Activated gamma-delta T cell (primary cell): ENCODE measurements at places on chromosomes 7 and 10.

GRCh38 chr10:298033-298432 is 162.8 kb downstream of the ZMYND11 start:
- no peak for DNase-seq

DNA sequence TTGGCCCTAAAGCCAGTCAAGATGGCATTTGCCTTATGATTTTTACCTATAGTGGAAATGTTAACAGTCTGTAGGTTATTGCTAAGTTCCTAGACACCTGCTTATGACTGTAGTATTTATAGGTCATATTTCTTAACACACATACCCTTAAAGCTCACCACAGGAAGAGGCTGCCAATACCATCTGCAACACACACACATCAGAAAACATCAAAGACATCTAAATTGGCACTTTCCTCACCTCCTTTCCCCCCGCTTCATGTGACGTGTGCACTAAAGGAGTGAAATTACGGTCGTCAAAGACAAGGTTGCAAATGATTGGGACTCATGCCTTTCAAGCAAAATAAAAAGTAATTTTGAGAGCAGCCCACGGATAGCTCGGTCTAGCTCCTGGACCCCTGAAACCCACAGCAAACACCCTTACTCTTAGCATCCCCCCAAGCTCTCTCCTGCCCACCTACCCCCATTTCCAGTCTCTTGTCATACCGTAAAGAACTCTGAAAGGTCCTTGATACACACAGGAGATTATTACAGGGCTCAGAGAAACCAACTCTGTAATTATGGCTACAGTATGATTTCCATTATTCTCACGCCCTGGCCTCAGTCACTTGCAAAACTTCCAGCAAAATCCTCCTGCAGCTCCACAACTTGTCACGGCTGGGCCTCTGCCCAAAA is 90.5 kb downstream of the PLXNA4 start:
- DNase-seq: no peak

DNA sequence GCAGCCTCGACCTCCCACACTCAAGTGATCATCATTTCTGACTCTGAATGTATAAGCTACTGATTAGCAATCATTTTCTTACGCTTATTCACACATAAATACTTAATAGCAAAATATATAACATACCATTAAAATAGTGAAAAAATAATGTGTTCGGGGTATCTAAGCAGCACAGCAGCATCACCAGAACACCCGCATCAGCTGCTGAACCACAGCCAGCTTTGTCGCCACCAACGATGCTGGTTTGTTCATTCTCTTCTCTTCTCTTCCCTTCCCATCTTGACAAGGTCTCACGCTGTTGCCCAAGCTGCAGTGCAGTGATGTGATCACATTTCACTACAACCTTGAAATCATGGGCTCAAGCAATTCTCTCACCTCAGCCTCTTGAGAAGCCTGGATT is 425.1 kb upstream of the LRGUK start:
- no peak for DNase-seq

GRCh38 chr7:50330696-50331095 is 26.2 kb downstream of the IKZF1 start:
- no peak for DNase-seq

GRCh38 chr7:28532181-28532580 is 119.9 kb downstream of the CREB5 start:
- DNase-seq: no peak

DNA sequence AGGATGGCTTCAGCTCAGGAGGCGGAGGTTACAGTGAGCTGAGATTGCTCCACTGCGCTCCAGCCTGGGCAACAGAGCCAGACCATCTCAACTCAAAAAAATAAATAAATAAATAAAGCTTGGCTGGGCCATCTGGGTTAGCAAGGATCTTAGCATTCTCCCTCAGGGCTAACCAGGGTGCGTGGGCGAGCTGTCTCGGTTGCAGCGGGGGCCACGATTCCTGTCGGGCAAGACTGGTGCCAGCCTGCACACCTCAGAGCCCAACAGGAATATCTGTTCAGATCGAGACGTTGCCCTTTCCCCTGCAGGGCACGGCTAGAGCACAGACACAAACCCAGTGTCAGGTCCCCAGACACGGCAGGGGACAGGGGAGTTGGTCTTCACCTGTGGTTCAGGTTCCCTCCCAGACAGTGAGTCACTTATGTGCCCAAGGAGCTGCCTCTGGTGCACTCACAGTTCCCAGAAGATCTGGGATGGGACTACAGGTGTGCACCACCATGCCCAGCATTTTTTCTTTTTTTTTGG is 75.5 kb upstream of the GTF2I start:
- DNase-seq: no peak

- DNase-seq: no peak
Observed at GRCh38 chr10:128934492-128934891, 532.5 kb upstream of the MGMT start.

- no peak for DNase-seq
Observed at GRCh38 chr10:71550628-71551027, 153.9 kb downstream of the CDH23 start.

GRCh38 chr7:20816372-20816959 is 29.8 kb upstream of the SP8 start:
- DNase-seq: no peak

DNA sequence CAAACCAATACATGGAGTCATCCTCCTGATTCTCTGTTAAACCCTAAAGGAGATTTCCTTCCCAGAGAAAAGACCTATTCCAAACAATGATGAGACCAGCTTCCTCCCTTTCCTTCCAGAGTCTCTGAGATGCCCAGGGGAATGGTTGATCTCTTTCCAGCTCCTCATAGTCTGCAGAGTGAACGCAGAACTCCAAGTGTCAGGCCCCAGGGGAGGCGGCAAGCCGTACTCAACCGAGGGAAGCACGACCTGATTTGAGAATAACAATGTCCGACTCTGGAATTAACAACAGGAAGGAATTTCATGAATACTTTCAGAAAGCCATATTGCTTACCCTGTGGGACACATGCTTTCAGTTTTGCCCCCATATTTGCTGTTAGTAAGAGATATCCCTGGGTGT is 241.7 kb upstream of the GLI3 start:
- no peak for DNase-seq

- no peak for DNase-seq
Observed at GRCh38 chr10:49277973-49278372, 21.0 kb upstream of the C10orf71 start.

DNA sequence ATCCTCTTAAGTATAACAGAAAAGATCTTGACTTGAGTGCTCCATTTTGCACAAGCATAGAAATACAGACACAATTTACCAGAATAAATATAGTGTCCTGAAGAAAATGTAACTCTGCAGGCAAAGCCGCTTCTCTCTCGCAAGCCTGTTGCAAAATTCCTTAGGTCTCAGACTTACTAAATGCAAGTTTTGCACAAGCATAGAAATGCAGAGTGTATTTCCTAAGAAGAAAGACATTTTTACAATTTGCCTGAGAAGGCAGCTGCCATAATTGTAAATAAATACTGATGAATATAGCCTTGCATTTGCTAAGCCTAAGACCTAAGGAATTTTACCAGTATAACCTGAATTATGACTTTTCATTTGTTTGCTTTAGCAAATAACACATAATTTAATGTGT is 67.1 kb downstream of the AGMO start:
- DNase-seq: no peak

DNA sequence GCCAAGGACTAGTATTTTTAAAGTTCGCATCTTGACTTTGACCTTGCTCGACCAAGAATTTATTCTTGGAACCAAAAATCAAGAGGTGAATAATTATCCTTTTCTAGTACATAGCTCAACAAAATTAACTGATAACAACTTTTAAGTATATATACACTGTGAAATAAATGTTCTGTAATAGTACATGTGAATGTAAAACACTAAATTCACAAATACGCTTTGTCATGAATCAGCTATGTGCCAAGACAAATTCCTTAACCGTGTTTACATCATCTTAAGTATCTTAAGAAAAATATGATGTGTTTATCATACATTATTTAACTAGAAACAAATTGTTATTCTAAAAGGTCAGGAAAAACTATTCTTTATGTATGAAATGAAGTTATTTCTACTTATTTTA is 83.3 kb downstream of the CUL2 start:
- no peak for DNase-seq

- no peak for DNase-seq
Observed at GRCh38 chr7:85019176-85019575, 167.7 kb downstream of the SEMA3D start.

GRCh38 chr10:93154531-93154930 is 80.8 kb downstream of the CYP26A1 start:
- DNase-seq: no peak

DNA sequence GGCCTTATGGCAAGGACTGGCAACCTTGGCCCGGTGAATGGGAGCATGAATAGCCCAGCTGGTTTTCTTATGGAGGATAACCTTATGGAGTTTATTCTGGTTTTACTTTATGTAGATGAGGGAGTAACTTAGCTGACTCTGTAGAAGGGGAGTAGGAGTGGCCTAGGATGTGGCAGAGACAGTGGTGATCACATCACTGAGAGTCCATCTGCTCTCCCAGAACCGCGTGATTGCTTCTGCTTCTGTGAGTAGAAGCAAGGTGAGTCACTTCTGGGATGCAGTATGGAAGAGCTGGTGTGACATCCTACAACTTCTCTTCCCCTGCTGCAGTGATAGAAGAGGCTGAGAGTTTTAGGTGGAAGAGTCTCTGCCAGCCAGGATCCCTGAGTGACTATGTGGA is 129.2 kb downstream of the RPS24 start:
- no peak for DNase-seq

GRCh38 chr10:26840938-26841732 is 19.6 kb downstream of the ABI1 start:
- no peak for DNase-seq

- no peak for DNase-seq
Observed at GRCh38 chr7:32066441-32066840, 3.8 kb downstream of the PDE1C start.

DNA sequence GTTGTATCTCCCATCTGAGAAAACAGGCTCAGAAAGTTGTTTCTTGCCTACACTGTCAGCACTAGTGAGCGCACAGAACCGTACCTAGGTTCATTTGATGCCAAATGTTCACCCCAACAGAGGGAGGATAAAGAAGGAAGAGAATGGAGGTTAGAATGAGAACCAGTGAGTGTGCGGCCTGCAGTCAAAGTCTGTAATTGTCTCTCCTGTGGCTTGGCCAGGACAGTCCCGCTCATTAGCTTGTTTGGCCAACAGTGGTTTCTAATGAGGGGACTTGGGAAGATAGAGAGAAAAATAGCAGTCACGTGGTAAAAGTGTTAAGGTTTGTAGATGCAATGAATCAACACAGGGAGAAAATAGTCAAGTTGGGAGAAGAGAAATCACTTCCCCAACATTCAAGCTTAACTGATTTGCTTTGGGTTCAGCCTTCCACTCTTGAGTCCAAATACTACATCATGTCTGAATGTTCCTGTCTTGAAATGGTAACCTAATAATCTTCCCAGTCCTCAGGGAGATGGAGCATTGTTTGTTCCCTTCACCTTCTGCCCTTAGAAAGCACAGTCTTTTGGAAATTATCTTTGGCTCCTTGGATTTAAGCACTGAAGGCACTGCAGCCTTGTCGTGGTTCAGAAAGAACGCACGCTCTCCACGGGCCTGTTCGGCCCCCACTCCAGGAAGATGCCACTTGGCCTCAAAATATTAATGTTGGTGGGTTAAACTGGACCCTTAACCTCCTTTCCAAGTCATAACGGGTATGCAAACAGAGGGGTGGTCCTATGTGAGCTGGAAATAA is 360.4 kb upstream of the ZNF32 start:
- no peak for DNase-seq

GRCh38 chr10:46236941-46237681 is 49.7 kb upstream of the ANTXRL start:
- no peak for DNase-seq

- DNase-seq: no peak
Observed at GRCh38 chr7:122847871-122848473, 38.3 kb downstream of the CADPS2 start.
